Fibroblast of skin of left biceps (primary cell): ENCODE measurements at places on chromosomes 7 and 10.
A peak's percentile ranks its signal among the peaks of the same experiment; 100 is the strongest.

DNA sequence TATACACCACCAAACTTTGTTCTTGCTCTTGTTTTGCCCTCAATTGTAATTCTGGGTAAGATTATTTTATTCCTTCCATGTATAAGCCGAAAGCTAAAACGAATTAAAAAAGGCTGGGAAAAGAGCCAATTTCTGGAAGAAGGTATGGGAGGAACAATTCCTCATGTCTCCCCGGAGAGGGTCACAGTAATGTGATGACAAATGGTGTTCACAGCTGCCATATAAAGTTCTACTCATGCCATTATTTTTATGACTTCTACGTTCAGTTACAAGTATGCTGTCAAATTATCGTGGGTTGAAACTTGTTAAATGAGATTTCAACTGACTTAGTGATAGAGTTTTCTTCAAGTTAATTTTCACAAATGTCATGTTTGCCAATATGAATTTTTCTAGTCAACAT is 12.5 kb upstream of the CFAP69 start:
- DNase-seq: no peak

GRCh38 chr10:96047004-96047649 is 3.7 kb downstream of the CCNJ start:
- no peak for DNase-seq

DNA sequence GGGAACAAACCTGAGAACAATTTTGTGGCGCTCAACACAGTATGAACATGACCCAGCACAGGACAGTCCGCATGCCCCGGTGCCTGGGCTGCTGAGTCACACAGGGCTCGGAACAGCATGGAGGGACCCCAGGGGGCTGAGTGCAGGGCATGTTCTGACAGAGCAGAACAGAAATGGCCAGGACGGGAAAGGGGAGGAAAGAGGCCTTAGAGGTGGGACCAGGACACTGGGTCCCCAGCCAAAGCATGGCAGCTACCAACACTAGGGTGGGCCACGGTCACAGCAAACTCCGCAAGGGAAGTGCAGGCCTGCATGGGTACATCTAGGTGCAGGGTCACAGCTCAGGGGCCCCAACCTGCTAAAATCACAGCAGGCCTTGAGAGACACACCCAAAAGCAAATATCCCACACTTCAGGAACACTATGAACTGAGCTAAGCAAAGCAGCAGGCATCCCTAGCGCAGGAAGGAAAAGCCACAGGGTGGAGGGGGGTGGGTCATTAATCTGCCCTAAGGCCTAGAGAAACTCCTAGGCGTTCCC is 5.6 kb downstream of the IMPDH1 start:
- no peak for DNase-seq

DNA sequence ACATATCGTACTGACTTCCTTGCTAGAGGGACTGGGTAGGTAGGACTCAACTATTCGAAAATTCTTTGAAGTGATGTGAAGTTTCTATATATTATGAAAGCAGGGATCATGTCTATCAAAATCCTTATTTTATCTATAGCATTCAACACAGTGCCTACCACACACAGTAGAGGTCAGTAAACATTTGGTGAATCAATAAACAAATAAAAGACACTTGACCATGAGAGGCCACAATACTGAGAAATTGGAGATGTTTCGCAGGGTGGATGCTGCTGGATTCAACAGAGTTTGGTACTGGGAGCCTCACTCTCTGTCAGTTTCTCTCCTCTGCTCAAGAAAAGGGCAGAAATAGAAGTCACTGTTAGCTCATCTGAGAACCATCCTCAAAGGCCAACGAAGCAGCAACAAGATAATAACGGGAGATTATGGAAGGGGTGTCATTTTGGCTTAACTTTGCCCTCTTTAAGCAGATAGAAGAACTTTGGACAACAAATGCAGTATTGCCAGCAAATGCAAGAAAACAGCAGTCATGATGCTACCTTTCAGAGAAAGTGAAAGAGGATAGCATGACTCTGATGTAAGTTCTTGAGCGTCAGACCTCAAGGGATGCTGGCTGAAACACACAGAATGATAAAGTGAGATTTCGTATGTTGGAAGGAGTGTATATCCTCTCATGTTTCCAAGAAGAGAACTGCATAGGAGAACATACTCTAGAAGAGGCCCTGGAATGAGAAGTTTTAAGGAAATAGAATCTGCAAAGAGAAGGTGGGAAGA is 107.6 kb downstream of the SEMA3E start:
- no peak for DNase-seq

DNA sequence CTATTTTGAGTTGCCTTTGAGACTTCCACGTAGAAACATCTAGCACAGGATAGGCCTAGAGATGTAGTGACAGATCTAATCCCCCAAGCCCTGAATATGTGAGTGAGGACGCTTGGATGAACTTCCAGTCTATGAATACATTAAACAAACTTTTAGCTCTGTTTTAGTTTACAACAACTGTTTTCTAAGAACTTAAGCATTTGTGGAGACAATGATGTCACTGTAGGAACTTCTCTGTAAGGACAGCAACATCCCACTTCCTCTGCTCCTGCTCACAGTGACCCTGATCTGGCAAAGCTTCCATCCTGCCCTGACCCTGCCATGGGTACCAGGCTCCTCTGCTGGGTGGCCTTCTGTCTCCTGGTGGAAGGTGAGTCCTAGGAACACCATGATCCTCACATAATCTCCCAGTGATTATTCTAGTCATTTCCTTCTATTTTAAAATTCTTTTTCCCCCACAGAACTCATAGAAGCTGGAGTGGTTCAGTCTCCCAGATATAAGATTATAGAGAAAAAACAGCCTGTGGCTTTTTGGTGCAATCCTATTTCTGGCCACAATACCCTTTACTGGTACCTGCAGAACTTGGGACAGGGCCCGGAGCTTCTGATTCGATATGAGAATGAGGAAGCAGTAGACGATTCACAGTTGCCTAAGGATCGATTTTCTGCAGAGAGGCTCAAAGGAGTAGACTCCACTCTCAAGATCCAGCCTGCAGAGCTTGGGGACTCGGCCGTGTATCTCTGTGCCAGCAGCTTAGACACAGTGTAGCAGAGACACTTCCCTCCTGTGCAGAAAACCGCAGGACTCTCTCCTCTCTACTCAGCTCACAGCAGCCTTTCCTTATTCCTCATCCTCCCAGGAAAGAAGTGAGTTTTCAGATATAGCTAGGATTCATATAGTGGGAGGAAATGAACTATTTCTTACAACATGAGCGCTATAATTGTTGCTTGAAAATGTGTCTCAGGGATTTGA is 194.4 kb upstream of the PRSS1 start:
- no peak for DNase-seq

DNA sequence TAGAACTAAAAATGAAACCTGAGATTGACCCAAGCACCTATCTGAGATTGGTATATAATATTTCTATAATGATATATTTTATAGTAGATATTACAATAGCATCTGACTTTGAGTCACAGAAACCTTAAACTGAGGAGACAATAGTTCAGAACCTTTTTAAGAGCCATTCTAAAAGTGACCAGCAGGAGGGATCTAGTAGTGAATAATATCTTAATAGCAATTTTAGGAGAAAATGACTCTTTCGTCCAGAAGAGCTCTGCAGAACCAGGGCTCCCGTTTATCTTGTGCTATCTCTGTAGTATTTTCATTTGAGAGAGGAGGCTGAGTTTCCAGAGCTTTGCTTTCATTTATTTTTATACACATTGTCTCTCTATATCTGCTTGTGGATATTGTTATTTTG is 68.1 kb downstream of the PODXL start:
- DNase-seq: no peak

DNA sequence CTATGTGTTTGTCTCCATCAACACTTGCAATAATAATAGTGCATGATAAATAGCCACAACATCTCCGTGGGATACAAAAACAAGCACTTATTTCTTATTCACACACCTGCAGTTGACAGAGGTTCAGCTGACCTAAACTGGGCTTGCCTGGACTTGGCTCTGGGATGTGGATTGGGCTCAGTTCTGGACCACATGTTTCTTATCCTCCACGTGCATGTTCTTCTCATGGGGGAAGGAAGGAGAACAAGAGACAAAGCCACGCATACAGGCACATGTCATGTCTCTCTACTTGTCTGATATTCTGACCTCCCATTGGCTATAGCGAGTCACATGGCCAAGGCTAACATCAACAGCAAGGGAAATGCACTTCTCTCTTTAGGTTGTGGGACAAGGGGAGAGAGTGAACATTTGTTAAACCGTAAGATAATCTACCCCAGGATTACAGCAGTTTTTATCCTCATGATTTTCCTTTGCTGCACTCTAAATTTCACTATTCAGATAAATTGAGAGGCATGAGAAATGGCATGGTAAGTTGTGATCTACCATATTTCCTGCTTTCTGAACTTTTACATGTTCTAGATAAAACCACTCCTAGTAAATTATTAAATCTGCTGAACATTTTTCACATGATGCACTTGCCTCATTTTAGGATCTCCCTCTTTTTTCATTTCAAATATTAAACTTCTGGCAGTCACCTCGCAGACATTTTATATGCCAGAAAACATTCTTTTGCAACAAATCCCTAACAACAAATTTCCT is 33.7 kb downstream of the CFAP58 start:
- no peak for DNase-seq

DNA sequence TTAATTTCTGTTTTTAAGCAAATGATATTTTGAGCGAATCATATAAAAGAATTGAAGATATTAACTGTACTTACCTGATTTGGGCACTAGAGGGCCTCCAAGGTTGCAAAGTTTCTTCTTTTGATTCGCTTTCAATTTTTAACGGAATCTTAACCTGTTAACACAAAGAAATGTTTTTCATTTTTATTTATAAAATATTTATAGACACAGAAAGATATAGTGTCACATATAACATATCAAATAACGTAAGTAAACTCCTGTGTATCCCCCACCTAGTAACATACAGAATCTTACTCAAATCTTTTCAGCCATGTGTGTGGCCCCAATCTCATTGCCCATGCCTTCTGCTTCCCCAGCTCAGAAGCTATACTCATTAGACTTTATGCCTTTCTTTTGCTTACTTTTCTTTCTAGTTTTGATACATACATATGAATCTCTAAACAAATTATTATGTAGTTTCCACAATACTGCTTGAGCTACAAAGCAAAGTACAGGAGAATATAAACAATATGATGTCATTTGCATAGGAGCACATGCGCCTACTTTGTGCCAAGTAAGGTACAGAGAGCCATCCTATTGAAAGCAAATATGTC is 49.5 kb upstream of the ZPBP start:
- peak; percentile 3 for DNase-seq

DNA sequence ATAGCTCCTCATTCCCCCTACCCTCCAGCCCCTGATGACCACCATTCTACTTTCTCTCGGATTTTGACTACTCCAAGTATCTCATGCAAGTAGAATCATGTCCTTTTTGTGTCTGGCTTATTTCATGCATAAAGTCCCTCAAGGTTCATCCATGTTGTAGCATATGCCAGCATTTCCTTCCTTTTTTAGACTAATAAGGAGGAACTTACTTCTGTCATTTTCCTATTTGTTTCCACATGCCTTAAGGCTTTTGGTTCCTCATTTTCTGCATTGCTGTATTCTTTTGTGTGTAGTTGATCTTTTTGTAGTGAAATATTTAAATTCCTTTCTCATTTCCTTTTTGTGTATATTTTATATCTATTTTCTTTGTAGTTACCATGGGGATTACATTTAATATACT is 376.9 kb downstream of the CALN1 start:
- no peak for DNase-seq

DNA sequence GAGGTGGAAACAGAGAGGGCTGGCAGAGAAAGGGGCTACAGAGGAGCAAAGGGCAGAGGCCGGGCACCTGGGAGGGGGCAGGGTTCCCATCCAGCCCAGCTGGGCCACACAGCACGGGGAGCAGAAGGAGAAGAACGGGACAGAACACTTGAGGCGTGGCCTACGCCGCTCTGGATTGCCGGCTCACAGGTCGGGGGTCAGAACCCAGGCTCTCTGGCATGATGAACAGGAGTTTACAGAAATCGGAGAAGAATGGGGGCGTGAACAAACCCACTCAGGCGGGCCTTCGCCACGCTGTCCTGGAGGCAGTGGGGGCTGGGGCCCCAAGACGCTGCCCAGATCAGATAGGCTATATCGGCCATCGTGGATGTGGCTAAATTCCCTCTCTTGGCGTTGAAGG is 362.2 kb upstream of the SHH start:
- no peak for DNase-seq

DNA sequence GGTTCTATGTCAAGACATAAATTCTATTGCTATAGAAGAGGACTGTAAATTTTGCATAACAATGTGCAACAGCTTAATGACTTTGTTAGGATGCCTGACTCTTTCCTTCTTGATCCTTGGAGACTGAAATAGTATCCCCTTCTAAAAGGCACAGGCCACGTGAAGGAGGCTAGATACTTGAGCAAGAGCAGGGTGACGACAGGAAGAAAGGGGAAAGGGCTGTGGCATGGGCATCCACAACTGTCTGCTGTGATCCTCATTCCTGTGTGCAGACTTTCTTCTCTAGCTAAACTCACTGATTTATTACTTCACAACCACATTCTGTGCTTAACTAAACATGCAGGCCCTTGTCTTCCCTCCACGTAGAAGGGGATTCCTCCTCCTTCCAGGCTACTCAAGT is 1111.8 kb upstream of the C7orf33 start:
- DNase-seq: no peak
